ENCODE measurements at places on chromosomes 12 and 14.

DNA sequence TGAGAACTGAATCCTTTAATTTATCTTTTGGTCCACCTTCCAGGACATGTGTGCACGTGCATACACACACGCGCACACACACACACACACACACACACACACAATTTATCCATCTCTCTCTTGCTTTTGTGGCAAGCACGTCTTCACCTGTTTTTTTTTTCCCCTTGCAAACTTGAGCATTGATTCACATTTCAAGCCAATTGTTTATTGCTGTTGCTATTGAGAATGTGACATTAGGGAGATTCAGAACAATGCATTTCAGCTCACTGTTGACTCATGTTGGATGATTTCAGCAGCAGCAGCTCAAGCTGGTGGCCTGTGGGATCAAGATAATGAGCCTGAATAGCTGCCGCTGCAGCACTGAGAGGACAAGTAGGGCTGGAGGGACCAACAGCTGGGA, 128.9 kb downstream of the SNAPC1 start:
- peak; percentile 13 for DNase-seq

GRCh38 chr14:97137705-97138104, 340.5 kb downstream of the VRK1 start:
- no peak for DNase-seq

DNA sequence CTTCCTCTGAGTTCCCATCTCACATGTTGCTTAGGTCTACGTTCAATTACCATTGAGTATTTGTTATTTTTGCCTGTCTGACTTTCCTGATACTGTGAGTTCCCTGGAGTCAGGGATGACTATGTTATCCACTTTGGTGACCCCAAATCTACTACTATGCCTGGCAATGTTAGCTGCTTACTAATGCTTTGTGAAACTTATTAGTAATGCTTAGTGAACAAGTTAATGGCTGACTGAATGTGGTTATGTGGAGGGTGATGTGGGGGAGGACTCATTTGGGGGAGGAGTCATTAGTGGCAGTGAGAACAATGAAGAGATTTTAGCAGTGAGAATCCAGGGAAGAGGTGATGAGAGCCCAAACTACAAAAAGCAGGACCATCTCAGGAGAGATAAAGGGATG, 121.6 kb downstream of the KTN1 start:
- no peak for DNase-seq

DNA sequence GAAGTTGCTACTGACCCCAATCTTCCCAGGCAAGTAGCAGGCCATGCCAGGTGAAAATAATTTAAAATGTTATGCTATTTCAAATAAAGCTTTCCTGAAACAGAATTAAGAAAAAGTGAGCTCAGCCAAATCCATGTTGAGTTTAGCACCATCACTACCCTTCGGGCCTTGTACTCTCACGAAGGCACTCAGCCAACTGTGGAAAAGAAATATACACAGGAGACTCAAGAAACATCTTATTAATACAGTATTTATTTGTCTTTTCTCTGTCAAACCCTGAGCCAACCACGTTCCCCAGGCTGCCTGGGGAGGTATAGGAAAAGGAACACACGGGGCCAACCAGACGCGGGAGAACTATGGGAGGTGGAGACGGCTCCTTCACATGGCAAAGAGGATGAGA, 10.9 kb downstream of the ATP5MC2 start:
- no peak for DNase-seq

- DNase-seq = no peak
These were observed 14.8 kb upstream of the RIC8B start for GRCh38 chr12:106759526-106760183.

DNA sequence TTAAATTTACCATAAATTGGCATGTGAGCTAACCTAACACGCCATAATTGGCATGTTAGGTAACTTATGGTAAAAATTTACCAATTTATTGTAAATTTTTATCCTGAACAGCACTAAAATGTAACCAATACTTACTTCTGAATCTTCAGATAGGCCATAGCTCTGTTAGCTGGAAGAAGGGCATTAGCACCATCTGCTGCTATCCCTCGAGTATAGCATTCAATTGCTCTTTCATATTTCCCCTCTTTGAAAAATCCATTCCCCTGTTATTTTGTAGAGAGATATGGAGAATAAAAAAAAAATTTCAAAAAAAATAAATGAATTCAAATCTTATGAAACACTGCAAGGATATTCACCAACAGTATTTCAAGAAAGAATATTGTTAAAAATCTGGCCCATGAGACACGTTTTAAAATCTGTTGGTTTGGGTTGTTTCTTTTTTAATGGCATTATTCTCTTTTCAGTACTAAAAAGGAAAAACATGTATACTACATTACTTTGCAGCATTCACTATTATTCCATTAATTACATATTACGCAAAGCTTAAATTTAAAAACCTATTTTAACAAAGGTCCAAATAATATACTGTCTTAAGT, 19.1 kb downstream of the RPAP3 start:
- DNase-seq = peak; percentile 49

DNA sequence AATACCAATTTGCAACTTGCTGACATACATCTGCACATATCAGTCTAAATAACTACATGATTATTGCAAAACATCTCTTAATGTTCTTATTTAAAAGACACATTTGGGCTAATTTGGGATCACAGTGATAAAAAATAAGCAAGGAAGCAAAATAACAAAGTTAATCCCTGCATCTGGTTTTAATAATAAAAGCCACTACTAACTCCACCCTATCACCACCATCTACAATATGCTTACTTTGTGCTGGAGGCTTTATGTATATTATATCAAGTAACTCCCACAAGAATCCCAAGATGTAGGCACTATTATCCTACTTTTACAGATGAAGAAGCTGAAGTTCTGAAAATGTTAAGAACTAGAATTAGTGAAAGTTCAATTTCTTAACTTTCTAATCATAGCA, 45.7 kb downstream of the TAOK3 start:
- DNase-seq = no peak

- no peak for DNase-seq
These were observed 29.7 kb downstream of the XRCC3 start for GRCh38 chr14:103685276-103686211.

DNA sequence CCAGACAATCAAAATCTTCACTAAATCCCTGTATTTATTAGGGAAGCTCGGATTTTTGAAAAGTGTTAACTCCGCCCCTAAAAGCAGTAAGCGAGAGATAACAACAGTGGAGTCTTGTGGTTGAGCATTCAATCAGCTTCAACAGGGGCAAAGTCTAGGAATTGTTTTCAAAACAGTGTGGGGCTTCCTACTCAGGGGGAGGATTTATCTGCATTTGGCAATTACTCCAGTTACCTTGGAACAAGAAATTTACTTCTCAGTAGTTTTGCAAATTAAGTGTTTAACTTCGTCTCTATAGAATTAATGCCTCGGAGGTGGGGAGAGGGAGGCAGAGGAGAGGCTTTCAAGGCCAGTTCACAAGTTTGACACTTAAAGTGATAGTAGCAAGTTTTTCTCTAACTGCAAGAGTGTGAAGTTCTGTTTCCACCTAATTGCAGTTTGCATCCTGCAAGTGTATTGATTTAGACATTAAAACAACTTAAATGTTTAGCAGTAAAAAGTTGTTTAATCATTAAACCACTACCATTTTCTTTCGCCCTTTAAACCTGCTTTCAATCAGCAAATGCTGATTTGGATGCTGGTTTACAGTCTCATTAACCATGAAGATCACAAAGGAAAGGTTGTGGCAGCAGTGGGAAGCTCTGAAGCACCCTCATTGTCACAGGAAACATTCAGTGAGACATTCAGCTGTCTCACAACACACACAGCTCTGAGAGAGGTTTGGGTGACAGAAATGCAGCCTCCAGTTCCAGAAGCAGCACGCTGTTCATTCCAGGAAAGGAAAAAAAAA, 102.0 kb downstream of the HMGA2 start:
- no peak for DNase-seq

DNA sequence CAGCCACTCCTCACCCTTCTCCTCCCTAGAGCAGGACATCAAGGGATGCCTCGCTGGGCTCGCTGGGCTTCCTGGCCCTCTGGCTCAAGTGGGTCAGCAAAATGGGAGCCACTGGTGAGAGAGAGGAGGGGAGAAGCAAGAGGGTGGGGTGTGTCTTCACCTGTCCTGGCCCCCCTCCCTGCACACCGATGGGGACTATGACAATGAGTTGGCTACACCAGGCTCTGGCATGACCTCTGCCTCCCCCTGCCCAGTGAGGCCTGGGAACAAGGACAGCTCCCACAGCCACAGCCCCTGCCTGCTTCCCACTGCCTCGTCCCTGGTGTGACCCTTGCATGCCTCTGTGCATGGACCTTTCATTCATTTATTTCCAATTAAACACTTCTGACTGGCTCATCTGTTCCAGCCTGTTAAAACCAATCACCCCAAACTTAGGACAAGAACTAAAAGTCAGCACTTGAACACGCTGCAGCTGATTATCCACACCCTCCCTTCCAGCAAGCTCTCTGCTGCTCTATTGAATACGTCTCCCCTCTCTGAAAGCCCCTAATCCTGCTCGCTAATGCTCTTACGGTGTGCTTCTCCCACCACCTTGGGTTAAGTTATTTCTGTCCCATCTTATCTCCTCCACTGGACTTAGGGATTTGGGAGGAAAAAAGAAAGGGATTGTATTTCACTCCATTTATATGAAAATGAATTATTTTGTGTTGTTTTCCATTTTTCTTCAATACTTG, 5.8 kb upstream of the PPP2R5C start:
- DNase-seq = no peak

DNA sequence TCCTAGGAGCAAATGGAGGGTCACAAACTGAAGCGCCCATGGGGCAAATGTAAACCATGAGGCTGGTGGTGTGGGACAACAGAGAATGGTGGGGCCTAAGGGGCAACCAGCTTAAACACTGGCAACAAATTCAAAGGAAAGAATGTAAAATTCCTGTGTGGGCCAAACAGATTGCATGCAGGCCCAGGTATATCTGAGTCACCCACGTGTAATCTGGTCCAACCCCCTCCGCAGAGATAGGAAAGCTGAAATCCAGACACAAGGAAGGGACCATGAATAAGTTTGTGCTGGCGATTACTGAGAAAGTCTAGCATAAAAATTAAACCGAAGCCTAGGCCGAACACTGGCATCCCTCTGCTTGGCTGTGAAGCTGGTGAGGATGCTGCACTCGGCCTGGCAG, 71.6 kb downstream of the ITPK1 start:
- DNase-seq = no peak

DNA sequence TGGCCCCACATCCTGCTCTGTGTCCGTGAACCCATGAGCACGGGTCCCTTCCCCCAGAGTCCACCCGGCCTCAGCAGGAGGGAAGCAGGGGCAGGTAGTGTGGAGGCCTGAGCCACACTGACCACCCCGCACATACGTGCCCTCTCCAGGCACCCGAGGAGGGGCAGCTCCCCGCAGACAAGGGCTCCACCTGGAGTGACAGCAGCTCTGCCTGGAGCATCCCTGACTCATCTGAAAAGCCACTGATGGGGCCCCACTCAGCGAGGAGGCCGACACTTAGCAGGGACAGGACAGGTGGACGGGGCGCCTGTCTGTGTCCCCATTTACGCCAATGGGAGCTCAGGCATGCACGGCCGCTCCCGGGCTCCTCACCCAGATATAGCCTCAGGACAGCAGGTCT, 237.6 kb upstream of the SFSWAP start:
- DNase-seq = no peak

DNA sequence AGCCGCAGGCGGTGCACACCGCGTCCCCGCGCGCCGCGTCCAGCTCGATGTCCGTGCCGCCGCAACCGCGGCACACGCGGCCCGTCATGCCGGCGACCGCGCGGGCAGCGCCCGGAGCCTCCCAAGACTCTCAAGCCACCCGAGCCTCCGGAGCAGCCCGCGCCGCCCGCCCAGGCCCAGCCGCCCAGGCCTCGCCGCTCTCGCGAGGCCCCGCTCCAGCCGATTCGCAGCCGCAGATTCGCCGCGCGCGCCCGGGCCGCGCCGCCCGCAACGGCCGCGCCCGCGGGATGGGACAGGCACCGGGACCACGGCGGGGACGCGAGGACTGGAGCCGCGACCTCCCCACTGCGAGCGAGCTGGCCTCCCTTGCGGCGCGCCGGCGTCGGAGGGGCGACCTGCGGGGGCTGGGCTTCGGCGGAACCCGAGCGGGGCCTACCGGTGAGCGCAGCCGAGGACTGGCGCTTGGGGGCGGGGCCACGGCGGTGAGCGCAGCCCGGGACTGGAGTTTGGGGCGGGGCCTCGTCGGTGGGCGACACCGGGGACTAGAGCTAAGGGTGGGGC, at the start of gene BRF1:
BRF1 (minus strand) TSS at position 460 of the 561 bp plus-strand sequence; CDS start at position 88, 372 bp downstream.
- peak; percentile 93 for DNase-seq

DNA sequence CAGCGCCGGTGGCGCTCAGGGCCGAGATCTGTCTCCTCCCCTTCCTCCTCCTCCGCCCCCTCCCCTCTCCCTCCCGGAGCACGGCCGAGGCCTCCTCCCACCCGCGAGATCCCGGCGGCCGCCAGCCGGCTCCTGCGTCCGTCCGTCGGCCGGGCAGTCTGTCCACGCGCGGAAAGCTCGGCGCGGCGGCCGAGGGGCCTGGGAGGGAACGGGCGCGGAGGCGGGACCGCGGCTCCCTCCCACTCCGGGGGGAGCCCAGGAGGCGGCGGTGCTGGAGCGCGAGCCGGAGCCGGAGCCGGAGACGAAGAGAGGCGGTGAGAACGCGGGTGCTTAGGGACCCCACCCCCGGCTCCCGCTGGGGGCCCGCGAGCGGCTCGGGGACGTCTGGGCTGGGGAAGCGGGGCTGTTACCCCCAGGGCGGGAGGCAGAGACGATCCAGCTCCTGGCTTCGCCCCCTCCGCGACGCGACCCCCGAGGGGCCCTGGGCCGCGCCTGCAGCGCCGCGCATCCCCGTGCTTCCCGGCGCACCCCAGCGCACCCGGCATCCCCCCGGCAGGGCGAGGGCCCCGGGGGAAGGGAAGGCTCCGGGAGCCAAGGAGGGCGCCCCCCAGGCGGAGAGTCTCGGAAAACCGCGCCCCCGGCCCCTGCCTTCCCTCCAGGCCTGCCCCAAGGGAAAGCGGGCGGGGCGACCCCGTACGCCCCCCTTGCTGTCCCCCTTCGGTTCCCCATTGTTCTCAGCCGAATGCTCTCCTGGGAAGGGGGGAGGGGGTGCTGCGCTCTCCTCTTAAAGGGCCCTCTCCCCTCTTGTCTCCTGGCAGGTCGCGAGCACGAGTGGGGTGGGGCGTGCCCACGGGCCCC, at the start of gene DTX1:
DTX1 (plus strand) TSS at position 100 of the 858 bp plus-strand sequence. CDS start 1,463 bp downstream, outside the sequence.
- no peak for DNase-seq

DNA sequence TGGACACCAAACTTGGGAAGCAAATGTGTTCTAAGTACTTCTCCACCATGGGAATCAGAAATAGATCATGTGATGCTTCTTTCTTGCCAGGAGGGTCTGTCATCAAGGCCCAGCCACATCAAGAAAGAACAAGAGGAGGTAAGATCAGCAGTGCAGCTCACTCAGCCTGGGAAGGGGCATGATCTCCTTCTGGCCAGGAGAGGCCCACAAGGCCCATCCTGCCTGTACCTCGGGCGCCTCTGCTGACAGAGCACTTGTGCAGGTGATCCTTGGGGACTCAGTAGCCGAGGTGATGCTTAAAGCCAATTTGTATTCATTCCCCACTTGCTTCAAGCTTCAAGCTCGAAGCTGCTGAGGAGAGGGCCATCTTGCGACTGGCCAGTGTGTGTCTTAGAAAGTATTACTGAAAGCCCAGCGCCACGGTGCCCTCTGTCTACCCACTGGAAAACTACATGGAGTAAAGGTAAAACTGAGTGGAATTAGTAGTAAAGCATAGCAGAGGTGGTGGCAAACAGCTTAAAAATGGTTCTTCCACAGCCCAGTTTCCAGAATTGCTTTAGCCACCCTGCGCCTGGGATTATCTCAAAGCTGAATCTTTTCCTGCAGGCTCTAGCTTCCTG, 26.2 kb downstream of the RTRAF start:
- no peak for DNase-seq
